ENCODE measurements at places on chromosomes 13 and 19.

- no peak for DNase-seq
These were observed 291.2 kb downstream of the TEX29 start for GRCh38 chr13:111611651-111612050.

DNA sequence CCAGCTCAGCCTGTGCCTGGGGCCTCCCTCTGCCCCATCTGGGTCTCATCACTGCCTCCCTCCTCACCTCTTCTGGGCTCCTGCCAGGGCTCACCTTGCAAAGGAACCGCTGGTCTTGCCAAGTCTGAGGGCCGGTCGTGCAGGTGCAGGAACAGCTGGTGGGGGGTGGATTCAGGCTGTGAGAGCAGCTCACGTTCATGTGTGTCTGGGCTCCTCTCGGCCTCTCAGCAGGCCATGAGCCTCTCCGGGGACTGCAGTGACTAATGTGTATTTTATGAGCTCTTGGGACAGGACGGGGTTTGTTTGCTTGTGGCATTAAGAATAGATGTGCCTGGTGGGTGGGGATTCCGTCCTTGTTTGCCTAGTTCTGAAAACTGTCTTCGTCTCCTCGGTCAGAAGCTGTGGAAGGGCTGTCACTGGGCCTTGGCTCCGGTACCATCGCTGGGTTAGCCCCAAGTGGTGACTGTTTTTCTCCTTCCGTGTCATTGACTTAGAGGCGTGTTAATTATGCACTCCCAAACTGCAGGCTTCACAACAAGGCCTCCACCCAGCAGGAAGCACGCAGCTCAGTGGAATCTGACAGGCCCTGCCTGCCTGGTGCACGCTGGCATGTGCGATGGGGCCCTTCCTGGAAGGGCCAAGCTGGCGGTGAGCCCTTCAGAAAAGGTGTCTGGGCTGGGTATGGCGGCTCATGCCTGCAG, 77.6 kb downstream of the KDM4B start:
- DNase-seq, result peak; percentile 50

DNA sequence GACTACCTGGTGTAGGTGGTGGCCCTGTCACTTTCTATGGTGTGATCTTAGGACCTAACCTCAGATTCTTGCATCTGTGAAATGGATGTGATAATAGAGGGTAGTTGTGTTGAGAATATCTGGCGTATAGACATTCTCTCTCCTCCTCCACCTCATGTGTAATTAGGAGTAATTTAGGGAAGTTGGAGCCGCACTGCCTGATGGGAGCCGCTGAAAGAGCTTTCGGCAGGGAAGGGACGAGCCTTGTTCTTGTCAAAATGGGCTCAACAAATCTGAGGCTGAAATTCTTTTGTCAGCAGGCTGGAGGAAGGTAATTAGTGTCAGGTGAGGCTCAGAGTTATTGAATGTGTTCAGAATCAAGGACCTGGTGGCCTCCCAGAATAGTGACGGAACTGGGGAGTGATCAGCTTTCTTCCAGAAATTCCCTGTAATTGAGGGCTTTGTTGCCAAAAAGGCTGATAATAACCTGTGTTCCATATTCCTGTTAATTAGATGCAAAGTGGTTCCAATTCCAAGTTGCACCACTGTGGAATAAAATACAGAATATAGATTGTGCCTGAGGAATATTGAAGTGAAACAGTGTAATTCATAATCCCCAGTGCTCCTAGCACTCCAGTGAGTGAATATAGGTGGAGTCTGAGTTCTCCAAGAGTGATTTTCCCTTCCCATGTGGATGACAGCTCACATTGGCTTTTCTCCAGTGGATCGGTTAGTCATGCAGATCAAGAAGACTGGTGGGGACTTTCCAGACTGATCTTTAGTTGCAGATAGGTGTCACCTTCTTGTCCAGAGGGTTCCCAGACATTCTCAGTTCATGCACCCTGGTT, 47.5 kb downstream of the SPATA13 start:
- peak; percentile 52 for DNase-seq

DNA sequence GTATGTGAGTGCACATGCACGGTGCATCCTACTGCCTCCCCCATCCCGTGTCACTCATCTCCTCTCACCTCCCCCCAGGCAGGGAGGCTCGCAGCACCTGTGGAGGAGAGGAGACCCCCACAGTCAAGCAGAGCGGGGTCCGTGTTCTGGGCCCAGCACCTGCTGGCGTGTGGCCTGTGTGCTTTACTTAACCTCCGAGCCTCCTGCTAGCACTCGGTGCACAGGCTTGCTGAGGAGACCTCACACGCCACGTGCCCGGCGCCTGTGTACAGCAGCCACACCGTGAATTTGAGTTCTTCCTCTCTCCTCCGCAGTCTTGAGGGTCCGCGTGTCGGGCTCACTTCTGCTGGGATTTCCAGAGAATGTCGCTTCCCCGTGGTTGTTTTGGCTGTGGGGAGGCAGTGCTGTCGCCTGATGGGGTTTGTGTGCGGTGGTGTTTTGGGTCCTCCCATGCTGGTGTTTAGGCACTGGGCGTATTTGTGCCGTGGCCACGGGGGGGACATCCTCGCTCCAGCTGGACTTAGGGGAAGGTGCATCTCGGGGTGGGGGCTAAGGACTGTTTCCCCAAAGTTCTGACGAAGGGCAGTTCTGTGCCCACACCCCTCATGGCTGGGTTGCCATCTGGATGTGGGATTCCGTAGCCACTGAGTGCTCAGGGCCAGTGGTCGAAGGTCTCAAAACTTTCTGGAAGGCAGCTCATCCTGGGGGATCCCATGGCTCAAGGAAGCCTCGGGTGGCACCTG, 34.8 kb upstream of the TMEM255B start:
- DNase-seq, result no peak

- no peak for DNase-seq
These were observed 932.3 kb downstream of the EFNB2 start for GRCh38 chr13:105602956-105603670.

DNA sequence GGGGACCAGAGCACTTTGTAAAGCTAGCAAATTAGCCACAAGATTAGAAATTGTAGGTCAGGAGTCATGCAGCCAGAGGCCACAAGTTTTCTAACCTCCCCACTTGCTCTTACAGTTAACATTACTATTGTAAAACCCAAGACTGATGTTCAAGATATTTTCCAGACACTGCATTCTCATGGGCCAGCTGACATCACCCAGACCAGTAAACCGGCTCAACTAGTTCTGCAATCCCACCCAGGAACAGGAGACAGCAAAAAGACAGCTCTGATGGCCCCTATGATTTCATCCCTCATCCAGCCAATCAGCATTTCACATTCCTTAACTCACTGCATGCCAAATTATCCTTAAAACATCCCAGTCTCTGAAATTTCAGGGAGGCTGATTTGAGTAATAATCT, 178.5 kb downstream of the PRR20E start:
- no peak for DNase-seq

- no peak for DNase-seq
These were observed 32.9 kb downstream of the SERTM1 start for GRCh38 chr13:36706755-36707154.

DNA sequence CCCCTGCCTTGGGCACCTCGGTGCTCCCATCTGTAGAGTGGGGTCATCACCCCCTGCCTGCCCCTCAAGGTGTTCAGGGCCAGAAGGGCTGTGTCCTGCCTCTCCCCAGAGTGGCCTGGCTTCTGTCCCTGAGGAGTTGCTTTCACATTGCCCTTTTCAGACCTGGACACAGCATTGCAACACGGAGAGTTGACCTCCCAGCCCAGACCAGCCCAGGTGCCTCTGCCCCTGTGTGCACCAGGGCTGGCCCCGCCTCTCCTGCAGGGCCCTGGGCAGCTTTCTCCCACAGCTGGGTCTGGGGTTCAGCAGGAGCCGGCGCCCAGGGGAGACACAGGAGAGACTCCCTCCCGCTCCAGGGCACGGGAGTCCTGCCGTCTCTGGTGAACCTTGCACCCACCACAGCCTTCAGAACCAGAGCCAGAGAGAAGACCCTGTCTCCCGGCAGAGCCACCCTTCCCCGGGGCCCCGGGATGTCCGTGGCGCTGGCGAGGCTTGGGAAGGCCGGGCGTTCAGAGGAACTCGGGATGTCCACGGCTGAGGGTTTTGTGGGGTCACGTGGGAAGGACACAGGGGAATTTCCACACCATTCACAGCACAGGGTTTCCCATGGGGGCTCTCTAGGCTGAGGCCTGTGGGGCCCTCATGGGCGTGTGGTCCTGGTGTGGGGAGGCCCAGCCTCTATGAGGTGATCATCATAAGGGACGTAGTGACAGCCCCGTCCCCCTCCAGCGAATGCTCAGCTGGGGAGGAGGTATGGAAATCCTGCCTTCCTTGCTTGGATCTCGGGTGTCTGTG, 23.2 kb downstream of the C13orf46 start:
- DNase-seq, result no peak

GRCh38 chr13:102309110-102309509, 92.7 kb downstream of the FGF14 start:
- DNase-seq, result no peak

DNA sequence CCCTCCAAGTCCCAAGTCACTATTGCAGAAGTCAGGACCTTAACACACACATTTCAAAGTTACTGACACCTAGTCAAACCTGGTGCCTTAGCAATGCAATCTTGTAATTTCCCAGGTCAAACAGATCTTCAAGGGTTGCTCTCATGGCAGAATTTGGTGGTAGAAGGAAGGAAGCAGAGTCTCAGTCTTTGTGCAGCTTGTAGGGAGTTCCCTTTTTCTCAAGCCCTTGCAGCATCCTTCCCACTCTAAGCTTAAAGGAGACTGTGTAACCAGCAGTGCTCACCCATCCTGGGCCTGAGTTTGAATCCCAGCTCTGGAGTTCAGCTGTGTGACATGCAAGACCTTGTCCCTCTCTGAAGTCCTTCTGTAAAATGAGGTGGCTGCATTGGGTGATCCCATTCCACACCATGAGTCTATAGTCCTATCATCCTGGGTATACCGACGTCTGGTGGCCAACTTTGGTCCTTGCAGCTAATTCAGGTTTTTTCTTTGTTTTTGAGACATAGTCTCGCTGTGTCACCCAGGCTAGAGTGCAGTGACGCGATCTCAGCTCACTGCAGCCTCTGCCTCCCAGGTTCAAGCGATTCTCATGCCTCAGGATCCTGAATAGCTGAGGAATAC, 9.8 kb downstream of the SIGLEC10 start:
- DNase-seq, result peak; percentile 39

GRCh38 chr19:20080656-20081055, 2.9 kb downstream of the ZNF90 start:
- DNase-seq, result no peak

DNA sequence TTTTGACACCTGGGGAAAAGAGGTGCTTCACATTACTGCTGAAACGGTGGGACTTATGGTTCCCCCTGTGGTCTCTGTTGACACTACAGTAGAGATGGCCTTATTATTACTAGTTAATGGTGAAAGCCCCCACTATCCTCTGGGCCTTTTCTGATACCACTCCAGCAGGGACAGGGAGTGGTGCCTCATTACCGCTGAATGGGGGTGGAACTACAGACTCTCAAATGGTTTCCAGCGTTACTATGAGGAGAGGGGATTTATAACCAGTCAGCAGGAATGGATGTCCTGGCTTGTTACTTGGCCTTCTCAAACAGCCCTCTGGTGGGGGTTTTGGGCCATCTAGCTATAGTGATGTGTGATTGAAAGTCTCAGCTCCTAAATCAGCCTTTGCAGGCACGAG, 96.7 kb upstream of the DIAPH3 start:
- DNase-seq, result no peak

- no peak for DNase-seq
These were observed 14.6 kb upstream of the TMEM255B start for GRCh38 chr13:113744197-113745000.

DNA sequence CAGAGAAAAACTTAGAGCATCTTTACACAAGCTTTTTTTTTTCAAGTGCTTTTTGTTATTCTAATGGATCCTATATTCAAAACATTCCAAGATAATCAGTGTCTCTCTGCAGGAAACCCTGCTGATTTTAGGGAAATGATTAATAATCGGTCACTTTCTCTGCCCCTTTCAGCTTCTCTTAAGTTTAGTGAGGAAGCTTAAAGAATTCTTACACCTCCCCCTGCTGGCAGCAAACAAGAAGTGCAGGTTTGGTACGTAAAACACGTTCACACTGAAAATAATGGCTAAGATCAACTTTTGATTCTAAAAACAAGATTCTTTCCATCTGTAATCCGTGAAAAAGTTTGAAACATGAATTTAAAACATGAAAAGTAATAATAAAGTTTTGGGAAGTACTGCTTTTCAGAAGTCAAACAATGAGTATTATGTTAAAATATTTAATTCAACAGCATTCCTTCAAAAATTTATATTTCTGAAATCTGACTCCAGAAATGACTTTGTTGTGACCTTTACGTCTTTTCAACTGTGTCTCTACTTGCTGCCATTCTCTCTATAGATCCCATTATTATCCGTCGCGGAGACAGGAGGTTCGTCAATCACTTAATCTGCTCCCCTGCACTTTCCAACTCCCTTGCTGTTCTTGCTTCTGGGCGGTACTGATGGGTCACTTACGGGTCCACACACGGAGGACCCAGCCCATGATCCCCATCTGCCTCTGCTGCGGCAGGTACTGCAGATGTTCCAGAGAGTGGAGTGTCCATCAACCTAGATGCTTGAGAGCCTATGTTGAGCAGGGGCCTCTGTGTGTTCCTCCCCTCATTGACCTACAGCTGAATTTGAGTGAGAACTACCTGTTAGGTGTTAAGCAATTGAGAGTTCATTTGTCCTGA, 203.1 kb upstream of the EDNRB start:
- peak; percentile 34 for DNase-seq

- peak; percentile 15 for DNase-seq
These were observed 764 bp downstream of the MIR17HG start for GRCh38 chr13:91347996-91348905.

GRCh38 chr19:46728693-46729339, 11.9 kb upstream of the PRKD2 start:
- peak; percentile 39 for DNase-seq

DNA sequence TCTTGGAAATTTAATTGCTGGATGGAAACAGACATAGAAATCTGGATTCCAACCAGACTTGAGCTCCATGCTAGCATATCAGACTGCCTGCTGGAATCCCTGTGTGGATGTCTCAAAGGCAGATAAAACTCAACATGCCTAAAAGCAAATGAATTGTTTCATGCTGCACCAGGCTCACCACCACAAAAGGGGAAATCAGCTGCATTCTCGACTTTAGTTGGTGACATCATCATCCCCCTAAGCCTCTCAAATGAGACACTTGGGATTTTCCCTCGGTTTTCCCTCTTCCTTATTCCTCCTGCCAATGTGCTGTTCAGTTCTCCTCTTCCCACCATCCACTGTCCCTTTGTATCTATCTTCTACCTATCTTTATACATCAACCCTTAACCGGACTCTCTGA, 134.3 kb downstream of the ZDHHC20 start:
- no peak for DNase-seq

DNA sequence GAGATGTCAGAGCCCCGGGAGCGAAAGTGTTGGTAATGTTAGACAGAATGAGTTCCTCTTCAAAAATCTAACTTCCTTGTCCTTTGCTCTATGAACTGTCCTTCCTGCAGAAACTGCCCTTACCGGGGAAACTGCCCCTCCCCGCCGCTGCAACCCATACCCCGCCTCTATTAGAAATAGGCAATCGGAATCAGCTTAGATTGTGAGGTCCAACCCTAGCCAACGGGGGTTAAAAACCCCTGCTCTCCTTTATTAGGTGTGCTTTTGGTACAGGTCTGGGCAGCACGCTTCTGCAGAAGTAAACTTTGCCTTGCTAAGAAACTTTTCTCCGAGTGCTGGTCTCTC, 11.5 kb upstream of the CAPNS1 start:
- DNase-seq, result no peak

Measured in RWPE1 (cell line).